Endothelial cell (in vitro differentiated cells): ENCODE measurements at places on chromosomes 1 and 21.
A peak's percentile ranks its signal among the peaks of the same experiment; 100 is the strongest.

GRCh38 chr1:235047331-235047871 lies 81.2 kb downstream of the TOMM20 start:
- no peak for DNase-seq

DNA sequence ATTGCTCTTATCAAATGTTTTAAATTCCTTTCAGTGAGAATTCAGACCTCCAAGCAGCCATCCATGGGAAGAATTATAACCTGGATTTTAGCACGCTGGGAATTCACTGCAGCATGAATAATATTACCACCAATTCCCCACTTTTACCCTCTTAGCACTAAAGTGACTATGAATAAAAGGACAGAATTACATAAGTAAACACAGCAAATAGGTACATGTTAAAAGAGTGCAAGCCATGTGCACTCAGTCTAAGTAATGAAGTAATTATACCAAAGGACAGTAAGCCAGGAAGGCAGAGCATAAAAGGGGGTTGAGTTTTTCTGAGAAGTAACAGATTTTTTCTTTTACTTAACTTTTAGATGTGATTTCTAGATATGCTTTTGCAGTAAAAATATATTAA lies 176.3 kb downstream of the DENND1B start:
- DNase-seq, result no peak

DNA sequence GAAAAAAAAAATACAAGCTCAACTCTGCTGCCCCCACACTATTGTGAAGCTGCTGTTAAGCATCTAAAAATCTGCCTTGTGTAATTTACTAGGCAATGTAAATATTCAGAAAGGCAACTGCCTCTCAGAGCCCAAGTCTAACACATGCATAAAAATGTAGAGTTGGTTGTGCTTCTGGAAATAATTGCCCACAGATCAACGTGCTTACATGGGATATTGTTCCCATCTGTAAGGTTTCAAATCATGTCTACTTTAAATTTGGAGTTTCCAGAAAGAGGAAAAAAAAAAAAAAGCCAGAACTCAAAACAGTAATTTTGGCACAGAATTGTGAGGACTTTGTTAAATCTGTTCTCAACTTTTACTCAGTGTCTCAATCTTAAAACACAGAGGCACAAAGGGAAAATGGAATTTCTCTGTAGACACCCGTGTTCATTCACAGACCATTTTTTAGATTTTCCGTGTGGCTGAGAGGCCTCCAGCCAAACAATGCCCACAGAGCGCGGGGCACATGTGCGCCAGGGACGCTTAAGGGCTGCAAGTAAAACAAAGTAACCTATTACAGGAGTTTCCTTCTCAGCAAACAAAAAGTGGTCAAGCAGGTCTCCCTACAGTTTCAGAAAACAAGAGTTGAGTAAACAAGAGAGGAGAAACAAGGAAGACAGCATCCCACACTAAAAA lies 115.5 kb downstream of the RERE start:
- DNase-seq, result peak; percentile 26

- DNase-seq, result no peak
Observed at GRCh38 chr1:51526248-51526647, 7.2 kb upstream of the EPS15 start.

- DNase-seq, result no peak
Observed at GRCh38 chr1:184590163-184590750, 164.4 kb downstream of the EDEM3 start.

- DNase-seq, result peak; percentile 83
Observed at GRCh38 chr1:2046174-2046917, 3.9 kb upstream of the PRKCZ start.

GRCh38 chr1:44239331-44239960 lies 26.2 kb downstream of the DMAP1 start:
- DNase-seq, result peak; percentile 44

- DNase-seq, result peak; percentile 77
Observed at GRCh38 chr1:156727926-156728598, at the start of gene METTL25B. TSS of gene METTL25B (plus strand) at chr1:156728469. CDS start at chr1:156729105, 636 bp downstream.

GRCh38 chr1:27150641-27151040 lies 4.3 kb downstream of the SLC9A1 start:
- DNase-seq, result no peak

DNA sequence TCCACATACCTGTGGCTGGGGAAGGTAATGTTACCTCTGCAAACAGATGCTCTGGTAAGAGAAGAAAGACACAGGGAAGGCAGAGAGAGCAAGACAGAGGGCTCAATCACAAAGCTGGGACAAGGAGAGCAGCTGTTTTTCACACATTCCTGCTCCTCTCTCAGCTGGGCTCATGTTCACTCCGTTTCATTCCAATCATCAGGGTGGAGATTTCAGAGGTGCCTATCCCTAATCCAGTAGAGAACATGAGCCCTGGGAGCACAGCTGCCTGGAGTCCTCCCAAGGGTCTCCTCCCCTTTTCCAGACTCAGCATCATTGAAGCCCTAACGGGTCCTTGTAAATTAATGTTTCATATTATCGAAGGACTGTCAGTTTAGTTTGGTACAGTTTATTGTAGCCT lies 19.4 kb downstream of the GADD45A start:
- DNase-seq, result no peak

DNA sequence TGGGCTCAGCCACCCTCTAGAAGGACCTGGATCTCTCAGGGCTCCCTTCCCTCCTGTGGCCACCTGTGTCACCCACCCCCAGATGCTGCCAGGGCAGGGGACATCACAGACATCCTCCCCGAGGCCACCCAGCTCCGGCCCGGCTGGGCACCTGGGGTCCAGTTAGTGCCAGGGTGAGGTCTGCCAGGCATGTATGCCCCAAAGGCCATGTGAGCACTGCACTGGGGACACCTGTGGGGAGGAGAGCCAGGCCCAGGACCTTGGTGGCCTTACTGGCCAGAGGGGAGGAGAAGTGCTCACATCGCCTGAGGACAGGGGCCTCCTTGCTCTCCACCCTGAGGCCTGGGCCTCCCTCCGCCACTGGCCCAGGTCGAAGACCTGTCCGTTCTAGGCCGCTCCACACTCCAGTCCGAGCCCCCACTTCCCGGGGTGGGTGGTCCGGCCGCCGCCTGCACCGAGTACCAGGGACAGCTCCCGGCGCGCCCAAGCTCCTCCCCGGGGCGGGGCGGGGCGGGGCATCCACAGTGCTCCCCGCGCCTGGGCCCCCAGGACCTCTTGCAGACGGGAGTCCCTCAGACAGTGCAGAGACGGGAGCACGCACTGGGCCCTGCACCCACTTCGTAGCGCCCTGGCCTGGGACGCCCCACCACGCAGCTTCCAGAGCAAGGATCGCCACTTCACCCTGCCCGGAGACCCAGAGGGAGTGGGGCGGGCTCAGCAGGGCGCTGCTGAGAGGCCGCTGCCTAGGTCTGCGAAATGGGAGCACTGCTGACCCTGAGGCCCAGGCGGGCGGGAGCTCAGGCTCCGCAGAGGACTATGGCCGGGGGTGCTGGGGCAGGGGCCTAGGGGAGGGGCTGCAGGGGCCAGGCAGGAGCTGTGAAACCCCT lies 34.3 kb upstream of the CCDC27 start:
- DNase-seq, result peak; percentile 61

DNA sequence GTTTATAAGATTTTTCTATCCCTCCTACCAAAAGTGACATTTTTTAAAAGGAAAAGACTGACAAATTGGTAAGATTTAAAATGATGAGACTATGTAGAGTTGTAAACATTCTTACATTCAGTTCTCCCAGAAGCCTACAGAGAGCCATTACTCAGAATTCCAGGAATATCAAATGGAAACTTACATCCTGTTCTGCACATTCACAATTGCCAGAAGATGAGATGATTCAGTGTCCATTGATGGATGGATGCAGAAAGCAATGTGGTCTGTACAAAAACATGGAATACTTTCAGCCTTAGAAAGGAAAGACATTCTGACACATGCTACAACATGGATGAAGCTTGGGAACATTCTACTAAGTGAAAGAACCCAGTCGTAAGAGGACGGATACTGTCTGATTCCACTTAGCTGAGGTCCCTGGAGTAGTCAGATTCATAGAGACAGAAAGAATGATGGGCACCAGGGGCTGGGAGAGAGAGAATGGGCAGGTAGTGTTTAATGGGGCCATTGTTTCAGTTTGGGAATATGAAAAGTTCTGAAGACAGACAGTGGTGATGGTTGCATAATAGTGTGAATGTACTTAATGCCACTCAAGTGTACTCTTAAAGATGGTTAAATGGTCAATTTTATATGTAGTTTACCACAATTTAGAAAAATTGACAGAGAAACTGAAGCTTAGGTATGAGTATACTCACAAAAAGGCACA lies 16.6 kb downstream of the MX1 start:
- no peak for DNase-seq

GRCh38 chr1:159829822-159830465 lies 3.3 kb downstream of the SLAMF8 start:
- DNase-seq, result no peak

- DNase-seq, result peak; percentile 67
Observed at GRCh38 chr1:151047925-151048644, 534 bp downstream of the C1orf56 start.

- no peak for DNase-seq
Observed at GRCh38 chr1:93596329-93597089, 85.1 kb downstream of the BCAR3 start.

- DNase-seq, result no peak
Observed at GRCh38 chr1:68745011-68745410, 248.1 kb upstream of the DEPDC1 start.

GRCh38 chr1:151013518-151013917 lies 5.3 kb downstream of the PRUNE1 start:
- no peak for DNase-seq

DNA sequence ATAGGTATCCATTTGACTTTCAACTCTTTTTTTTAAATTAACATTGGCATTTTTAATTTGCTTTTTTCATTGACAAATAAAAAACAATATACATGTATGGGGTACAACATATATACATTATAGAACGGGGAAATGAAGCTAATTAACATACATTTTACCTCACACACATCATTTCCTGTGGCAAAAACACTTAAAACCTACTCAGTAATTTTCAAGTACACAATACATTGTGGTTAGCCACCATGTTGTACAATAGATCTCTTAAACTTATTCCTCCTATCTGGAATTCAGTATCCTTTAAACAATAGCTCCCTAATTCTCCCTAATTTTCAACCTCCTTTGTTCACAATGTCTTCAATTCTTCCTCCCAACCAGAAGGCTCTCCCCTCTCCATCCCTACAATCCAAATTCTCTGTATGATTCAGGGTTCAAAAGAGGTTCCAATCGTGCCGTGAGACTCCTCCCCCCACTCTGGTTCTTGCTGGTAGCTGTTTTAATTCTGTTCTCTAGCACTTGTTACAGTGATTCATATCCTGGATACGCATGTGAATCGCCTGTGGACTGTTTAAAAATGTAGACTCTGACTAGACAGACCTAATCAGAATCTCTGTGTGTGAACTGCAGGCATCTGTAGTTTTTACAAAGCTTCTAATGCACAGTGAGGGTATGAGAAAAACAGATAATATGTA lies 87.6 kb upstream of the DUSP10 start:
- no peak for DNase-seq

DNA sequence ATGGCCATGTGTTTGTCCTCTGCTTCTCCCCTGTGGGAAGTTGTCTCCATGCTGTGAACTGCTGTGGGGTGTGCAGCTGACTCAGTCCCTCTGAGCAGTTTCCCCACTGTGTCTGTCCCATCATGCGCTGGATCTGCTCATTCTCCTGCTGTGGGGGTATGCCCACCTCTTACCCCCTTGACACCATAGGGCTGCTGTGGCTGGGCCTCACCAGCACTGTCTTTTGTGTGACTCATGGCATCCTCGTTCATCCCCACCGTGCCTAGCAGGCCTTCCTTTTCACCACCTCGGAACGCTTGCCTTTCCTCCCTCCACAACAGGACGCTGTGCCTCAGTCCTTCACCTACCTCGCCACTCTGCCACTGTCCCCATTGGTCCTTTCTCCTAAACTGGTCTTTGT lies 27.3 kb downstream of the VANGL2 start:
- DNase-seq, result no peak

GRCh38 chr1:53682881-53683280 lies 56.1 kb downstream of the GLIS1 start:
- DNase-seq, result no peak

DNA sequence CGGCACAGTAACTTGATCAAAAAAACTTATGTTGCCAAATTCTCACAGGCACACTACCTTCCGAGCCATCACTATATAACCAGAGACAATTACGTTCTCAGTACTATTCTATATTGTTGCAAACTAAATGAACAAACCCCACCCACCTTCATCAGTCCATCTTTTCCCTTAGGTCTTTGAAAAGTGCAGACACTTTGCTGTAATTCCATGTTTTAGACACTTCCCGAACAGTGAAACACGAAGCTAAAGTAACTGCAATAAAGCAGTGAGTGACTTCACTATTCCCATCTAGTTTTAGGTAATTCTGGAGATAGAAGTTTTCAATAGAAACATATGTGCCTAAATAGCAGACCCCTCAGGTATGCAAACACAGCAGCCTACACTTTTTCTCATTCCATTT lies 7.7 kb downstream of the SFPQ start:
- DNase-seq, result no peak

DNA sequence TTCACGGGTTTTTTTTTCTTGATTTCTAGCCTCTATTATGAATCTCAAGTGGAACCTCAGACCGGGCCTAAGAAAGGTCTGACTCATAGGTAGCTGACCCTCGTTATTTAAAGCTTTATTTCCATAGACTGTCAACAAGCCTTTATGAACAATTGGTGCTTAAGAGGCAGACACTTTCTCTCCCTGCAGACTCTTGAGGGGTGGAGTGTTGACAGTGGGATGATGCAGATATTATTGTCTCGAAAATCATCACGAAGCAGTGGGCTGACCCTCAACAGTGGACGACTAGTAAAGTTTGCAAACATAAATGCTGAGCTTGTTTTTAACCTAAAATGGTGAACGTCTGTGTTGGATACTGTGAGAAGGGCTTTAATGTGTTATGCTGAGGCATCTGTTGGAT lies 1.8 kb downstream of the SFT2D2 start:
- no peak for DNase-seq

- DNase-seq, result no peak
Observed at GRCh38 chr21:45225741-45226327, 61.9 kb downstream of the POFUT2 start.

- no peak for DNase-seq
Observed at GRCh38 chr21:34345892-34346291, 17.9 kb upstream of the KCNE2 start.

GRCh38 chr1:37879865-37880264 lies 20.5 kb upstream of the MTF1 start:
- no peak for DNase-seq

GRCh38 chr1:147833231-147833860 lies 69.2 kb upstream of the GJA8 start:
- no peak for DNase-seq

DNA sequence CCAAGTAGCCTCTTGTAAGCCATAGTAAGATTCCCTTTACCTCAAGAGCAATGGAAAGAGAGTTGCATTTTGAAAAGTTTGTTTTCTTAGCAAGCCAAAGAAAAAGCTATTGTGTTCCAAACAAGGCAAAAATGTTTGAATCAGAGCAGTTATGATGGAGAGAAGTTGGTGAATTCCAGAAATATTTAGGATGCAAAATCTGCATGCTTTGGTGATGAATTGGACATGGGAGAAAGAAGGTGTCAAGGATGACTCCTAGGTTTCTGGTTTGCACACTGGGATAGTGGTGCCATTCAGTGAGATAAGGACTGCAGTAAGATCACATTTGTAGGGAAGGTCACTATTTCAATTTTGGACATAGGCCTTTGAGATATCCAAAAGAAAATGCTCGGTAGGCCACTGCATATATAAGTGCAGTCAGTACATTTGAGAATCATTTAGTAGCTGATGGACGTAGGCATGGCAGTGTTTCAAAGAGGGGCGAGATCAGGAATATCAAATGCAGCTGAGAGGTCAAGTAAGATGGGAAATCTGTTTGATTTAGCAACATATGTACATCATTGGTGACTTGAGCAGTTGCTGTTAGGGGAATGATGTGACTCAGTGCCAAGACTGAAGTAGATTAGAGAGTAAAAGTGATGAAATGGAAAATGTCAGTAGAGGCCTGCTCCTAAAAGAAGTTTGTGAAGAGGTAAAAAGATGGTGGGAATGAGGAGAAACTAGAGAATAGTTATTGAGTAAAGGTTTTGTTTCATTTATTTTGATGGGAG lies 33.9 kb upstream of the GPR25 start:
- no peak for DNase-seq
